ENCODE measurements at places on chromosomes 2 and 18. TPM values are rescaled to one million over a fixed set of nuclear protein-coding genes. Genes with fewer than 3 reads are reported as not detected.
A peak's percentile ranks its signal among the peaks of the same experiment; 100 is the strongest.

GRCh38 chr2:36482576-36483214 lies 115.3 kb downstream of the FEZ2 start:
- no peak for DNase-seq

GRCh38 chr2:161112908-161113307 lies 47.3 kb upstream of the TANK start:
- DNase-seq, result no peak

DNA sequence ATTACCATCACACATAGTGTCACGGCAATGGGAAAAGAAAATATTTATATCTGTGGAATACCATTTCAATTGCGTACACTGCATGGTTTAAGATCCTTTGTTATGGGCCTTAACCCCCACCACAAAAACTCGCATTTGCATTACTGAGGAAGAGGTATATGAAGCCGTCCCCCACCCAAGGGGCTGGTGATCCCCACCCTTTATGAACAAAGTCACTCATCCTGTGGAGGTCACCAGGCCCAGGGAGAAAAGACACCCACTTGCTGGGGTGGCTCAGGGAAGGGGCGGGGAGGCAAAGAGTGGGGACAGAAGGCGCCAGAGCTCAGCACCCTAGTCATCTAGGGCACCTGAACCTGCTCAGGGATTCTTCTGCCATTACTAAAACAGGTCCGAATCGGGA lies 133.8 kb downstream of the ZNF516 start:
- no peak for DNase-seq

DNA sequence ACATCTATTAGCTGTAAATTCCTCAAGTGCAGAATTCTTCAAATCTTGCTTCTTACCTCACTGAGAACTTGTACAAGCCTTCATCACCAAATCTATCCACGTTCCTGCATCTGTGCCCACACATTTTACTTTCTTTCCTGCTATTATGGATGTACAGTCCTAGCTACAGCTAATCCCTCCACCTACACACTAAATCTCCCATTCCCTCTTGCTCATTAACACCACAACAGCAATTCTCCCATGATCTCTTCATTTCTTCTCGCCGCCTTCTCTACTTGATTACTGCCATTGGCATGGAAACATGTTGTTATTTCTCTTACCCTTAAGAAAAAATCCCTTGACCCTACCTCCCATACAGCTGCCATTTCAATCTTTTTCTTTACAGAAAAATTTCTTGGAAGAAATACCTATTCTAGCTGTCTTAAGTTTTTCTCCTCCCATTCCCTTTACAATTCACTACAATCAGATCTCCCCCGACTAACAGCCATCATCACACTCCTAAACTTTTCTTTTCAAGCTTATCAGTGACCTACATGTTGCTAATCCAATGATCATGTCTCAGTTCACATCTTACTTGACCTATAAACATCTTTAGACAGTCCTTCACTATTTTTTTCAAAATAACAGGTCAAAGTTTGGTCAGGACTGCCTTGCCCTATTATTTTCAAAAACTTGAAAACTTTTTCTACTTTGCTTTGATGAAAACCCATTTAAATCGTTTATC lies 41.0 kb downstream of the ROCK2 start:
- DNase-seq, result no peak

DNA sequence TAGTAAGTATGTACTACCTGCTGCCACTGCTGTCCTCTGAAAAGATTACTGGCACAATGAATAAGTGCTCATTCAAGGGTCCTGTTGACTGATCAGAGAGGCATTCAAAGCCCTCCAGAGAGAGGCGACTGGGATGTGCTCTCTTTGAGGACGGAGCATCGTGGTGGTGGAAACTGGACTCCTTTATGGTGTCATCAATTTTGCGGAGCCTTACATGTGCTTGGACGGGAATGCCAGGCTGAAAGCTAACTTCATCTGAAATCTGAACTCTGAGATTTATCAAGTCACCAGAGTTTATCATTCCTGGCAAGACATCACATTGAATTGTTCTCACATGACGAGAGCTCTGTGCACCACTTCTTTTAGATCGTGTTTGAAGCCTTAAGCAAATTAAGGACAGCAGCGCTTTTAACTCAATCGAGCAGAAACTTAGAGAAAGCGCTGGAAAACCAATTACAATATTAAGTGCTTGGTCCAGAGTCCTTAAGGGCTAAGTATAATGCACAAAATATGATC lies 138.3 kb downstream of the NCK2 start:
- DNase-seq, result no peak

- peak; percentile 15 for DNase-seq
Observed at GRCh38 chr2:218727502-218728165, 17.0 kb downstream of the TTLL4 start.

- DNase-seq, result peak; percentile 51
Observed at GRCh38 chr2:73823916-73824523, 4.7 kb upstream of the STAMBP start.

DNA sequence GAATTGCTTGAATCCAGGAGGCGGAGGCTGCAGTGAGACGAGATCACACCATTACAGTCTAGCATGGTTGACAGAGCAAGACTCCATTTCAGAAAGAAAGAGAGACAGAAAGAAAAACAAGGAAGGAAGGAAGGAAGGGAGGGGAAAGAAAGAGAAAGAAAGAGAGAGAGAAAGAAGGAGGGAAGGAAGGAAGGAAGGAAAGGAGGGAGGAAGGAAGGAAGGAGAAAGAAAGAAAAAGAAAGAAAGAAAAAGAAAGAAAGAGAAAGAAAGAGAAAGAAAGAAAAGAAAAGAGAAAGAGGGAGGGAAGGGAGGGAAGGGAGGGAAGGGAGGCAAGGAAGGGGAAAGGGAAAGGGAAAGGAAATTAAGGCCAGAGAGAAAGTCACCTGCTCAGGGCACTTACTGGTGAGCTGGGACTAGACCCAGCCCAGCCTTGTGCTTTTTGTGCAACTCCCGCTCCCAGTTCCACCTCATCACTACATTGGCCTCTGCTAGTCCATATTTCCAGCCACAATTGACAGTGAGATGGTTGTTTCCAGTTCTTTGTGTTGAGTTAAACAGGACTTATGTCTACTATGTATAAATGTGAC lies 35.7 kb downstream of the MOGAT1 start:
- no peak for DNase-seq

DNA sequence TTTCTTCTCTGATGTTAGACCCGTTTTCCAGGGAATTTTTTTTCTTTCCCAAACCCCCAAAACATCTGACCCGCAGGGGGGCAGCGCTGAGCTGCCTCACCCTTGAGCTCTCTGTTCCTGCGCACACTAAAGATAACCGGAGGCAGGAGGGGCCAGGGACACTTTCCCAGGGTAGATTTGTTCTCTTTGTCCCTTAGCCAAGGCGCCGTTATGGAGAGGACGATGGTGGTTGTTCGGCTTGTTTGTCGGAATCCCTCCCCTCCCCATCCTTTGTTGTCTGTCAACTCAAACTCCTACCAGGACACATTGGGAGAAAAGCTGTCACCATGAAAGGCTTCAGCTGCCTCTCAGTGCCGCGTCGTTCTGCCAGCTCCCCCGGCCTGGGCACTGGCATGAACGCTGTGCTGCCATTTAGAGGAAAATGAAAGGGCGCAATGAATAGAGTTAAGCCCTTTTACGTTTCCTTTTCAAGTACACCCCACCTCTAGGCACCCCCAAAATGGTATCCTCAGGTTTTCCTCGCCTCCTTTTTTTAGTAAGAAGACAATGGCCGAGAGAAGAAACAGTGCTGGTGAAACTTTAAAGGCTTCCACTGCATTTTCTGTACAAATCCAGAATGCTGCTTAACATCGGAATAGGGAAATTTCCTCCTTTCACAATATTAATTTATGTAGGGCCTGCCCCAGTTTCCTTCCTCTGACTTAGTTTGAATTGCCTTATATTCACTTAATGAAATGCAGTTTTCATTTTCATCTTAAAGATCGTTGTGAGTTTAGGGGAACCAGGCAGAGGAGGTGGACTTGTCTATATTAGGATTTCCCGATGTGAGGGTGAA lies 62.1 kb downstream of the RND3 start:
- DNase-seq, result no peak

MAPK4 gene
- not detected for total RNA-seq

FOXI3 gene
- not detected for total RNA-seq

CDH19 gene
- not detected for total RNA-seq

IAH1 gene
- 65.4 TPM for total RNA-seq

SH3RF3 gene
- total RNA-seq, result 1.8 TPM

PRSS56 gene
- total RNA-seq, result not detected

Data from activated naive CD4-positive, alpha-beta T cell treated with anti-CD3 and anti-CD28 coated beads for 36 hours (primary cell).